Testis (tissue), 5 donors: ENCODE measurements at places on chromosomes 2 and 18. TPM values are rescaled to one million over a fixed set of nuclear protein-coding genes. Genes with fewer than 3 reads are reported as not detected.

GRCh38 chr2:8488001-8488738 is 193.7 kb upstream of the ID2 start:
- no peak for DNase-seq

DNA sequence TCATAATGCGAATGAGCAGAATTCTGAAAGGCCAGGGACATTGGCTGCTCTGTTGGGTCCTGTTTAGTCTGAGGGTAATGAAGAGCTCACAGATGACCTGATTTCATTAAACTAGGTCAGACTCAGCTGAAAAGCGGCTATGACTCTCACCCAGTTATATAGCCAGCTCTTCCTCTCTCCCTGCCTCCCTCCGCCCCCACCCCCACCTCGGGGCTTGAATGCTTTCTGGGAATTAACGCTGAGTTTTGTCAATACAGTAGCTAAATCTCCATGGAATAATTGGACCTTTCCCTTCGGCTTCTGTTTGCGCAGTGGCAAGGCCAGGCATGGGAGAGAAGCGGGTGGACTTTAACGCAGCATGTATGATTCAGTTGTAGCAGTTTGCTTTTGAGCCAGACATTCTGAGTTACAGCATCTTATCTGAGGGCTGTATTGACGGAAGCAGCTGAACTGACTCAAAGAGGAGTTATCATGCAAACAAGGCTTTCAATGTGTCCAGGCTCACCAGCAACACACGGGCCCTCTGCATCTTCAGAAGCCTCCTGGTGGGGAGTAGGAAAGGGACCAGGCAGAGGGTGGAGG is 110.6 kb downstream of the MYCN start:
- peak; percentile 56 for DNase-seq

DNA sequence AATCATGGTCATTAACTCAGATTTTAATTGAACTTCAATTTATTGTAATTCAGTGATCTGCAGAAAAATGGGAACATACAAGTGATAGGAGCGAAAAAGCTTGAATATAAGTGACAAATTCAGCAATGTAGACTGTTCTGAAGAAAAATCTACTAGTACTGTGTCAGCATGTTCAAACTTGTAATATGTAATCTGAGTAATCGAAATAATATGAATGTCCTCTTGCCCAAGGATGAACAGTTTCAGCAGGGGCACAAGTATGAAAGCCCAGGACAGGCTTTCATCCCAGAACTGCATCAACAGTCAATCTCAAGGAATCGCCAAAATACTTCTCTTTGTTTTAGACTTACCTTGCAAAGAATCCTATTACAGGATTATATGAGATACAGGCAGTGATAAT is 1110.5 kb downstream of the LRP1B start:
- DNase-seq = no peak

- no peak for DNase-seq
Measured at GRCh38 chr18:68270017-68270416, 444.9 kb downstream of the TMX3 start.

- no peak for DNase-seq
Measured at GRCh38 chr2:201622306-201622970, 20.9 kb downstream of the TMEM237 start.

DNA sequence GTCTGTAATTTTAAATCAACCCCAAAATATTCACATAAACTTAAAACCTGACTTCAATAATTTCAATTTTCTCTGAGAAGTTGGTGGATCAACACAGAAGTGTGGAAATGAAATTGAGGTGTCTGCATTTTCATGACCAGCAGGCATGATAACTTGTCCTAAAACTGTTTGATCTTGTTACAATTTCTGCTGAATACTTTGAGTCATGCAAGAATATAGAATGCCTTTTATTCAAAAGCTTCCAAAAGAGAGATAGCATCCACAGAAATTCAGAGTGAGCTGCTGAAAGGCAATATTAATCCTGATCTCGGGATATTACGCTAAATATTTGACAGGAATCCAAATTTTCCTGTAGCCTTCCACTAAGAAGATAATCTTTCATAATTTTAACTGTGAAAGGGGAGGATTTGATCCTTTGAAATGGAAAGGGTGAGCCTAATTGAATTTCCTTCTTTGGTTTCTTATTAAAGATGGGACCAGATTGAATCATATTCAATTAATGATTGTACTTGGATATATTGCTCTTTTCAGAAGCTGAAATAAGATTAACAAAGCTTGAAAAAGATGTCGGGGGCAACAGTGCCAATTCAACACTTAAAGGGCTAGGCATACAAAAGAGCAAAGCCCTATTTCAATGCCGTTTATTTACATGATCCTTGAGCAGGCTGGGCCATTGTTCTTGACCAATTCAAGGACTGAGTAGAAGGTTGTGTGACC is 129.3 kb downstream of the NCKAP5 start:
- DNase-seq = no peak

DNA sequence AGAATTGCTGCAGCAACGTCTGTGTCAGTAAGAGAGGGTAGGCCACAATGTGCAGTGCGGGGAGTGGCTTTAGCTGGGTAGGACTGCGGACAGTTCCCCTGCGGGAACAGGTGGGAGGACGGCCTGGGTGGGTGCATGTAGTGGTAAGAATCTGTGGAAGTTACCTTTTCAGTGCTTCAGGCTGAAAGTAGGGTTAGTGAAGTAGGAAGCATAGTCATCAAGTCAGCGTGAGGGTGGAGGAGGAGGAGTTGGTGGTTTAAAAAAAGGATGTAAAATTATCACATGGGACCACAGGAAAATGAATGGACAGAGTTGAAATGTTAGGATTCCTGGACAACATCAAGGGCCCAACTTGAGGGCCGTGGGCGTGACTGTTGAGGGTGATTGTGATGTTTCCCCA is 13.2 kb downstream of the CEP192 start:
- DNase-seq = no peak

DNA sequence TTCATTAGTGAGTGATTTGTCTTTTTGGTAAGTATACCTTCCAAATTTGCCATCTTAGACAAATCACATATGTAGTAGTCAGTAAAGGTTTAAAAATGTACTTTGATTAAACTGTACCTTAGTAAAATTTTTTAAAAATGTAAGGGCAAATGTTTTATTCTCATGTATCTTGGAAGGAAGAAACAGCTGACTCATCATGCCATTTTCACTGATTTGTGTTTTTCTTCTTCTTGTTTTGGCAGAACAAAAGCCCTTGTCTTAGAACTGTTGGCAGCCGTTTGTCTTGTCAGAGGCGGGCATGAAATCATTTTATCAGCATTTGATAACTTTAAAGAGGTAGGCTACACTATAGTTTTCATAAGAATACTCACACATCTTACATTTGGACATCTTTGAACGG is 136.5 kb downstream of the PRPF40A start:
- DNase-seq = peak; percentile 26

The TRPM8 gene
- 2.2 TPM for total RNA-seq

The RAB27B gene
- 0.93 TPM for total RNA-seq

The SPP2 gene
- total RNA-seq = not detected

The CHN1 gene
- total RNA-seq = 47.7 TPM

The MC5R gene
- 0.74 TPM for total RNA-seq

The TRIM54 gene
- 46.8 TPM for total RNA-seq

The STPG4 gene
- 8.5 TPM for total RNA-seq

The CD8B2 gene
- 0.25 TPM for total RNA-seq

The PROKR1 gene
- total RNA-seq = 0.24 TPM
